ENCODE measurements at places on chromosomes 12 and 14.

- DNase-seq: no peak
Observed at GRCh38 chr12:42961395-42961794, 371.8 kb upstream of the PRICKLE1 start.

GRCh38 chr12:63397807-63398206 is 246.8 kb upstream of the AVPR1A start:
- no peak for DNase-seq

DNA sequence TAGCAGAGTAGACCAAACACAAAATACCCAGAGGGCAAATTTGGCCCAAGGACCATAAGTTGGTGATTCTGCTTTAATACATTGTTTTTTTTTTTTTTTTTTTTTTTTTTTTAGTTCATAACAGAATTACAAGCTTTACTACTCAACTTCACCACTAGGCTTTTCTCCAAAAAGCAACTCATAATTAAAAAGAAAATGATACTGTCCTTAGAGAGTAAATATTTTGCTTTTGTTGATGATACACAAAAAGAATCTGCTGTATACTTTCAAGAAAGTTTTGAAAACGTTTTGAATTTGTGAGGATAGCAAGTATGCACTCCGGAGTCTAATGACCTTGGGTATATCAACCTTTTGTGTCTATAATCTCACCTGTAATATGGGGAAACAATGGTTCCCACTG is 68.9 kb upstream of the LMO3 start:
- DNase-seq: no peak

- DNase-seq: no peak
Observed at GRCh38 chr14:35818346-35819115, 7.6 kb upstream of the BRMS1L start.

- DNase-seq: no peak
Observed at GRCh38 chr12:26304273-26304672, 108.9 kb downstream of the SSPN start.

- no peak for DNase-seq
Observed at GRCh38 chr12:112557951-112558630, 139.3 kb downstream of the PTPN11 start.

GRCh38 chr14:104552738-104553125 is 26.8 kb upstream of the C14orf180 start:
- DNase-seq: no peak

Data from T follicular helper cell (primary cell).